ENCODE measurements at places on chromosomes 3 and 15. TPM values are rescaled to one million over a fixed set of nuclear protein-coding genes. Genes with fewer than 3 reads are reported as not detected.

GRCh38 chr3:73365756-73366397 lies 258.9 kb downstream of the PDZRN3 start:
- no peaks in the 10 kb centered on the region for H3K4me1 ChIP-seq
- H3K36me3 ChIP-seq, result no peaks in the 10 kb centered on the region
- peak overlapping the region; percentile 73 for H3K4me3 ChIP-seq
- no peak for DNase-seq
- no peak overlapping the region for H3K27ac ChIP-seq
- H3K27me3 ChIP-seq, result no peaks in the 10 kb centered on the region

- peaks cover 47% of the 10 kb centered on the region for H3K4me1 ChIP-seq
- DNase-seq, result no peak
- no peaks in the 10 kb centered on the region for H3K27me3 ChIP-seq
- H3K36me3 ChIP-seq, result no peaks in the 10 kb centered on the region
Observed at GRCh38 chr15:77412972-77413698, 6.8 kb downstream of the PEAK1 start.

- H3K27ac ChIP-seq, result no peak overlapping the region
- H3K27me3 ChIP-seq, result no peaks in the 10 kb centered on the region
- no peaks in the 10 kb centered on the region for H3K36me3 ChIP-seq
- no peak for DNase-seq
Observed at GRCh38 chr3:153250446-153250845, 88.4 kb downstream of the RAP2B start.

- peak within 1 kb of the TSS; percentile 97 for H3K4me3 ChIP-seq
- peak within 1 kb of the TSS; percentile 49 for H3K27ac ChIP-seq
- H3K4me1 ChIP-seq, result peaks cover 19% of the 10 kb centered on the region
- no peaks in the 10 kb centered on the region for H3K36me3 ChIP-seq
- H3K27me3 ChIP-seq, result peaks cover 54% of the 10 kb centered on the region
Observed at GRCh38 chr3:3799173-3800079, at the start of gene LRRN1. Gene LRRN1 (plus strand): TSS chr3:3799431. CDS start chr3:3844642, 45,211 bp downstream.

IQCH gene
- not detected for polyA plus RNA-seq

CCDC50 gene
- 46.4 TPM for polyA plus RNA-seq

COMMD4 gene
- 34.6 TPM for polyA plus RNA-seq

All from naive B cell (primary cell).